Astrocyte of the hippocampus (primary cell): ENCODE measurements at places on chromosomes 4 and X.

GRCh38 chr4:128846063-128846462 is 36.6 kb downstream of the JADE1 start:
- no peak for DNase-seq

- DNase-seq, result no peak
Measured at GRCh38 chr4:159367781-159368080, 264.9 kb downstream of the RAPGEF2 start.

DNA sequence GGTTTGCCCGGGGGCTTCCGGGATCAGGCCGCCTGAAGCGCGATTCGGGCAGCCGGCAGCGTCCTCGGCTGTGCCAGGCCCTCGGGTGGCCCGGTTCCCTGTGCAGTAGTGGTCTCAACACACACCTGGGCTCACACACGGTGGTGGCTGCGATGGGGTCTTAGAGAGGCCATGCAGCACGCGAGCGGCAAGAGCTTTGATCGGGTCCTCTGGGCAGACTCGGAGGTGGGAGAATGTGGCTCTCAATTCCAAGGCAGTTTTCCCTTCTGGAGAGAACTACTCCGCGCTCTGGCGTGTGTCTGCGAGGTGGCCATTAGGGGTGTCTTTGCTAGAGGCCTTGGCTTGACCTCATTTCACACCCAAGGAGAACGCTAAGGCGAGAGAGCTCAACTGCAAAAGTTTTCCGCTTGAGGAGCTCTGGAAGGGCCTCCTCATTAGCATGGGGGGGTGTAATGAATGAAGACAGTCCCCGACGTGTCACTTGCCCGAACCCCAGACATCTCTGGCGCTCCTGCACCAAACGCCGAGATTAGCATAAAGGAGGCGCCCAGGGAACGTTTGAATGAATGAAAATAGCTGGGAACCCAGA is 771 bp upstream of the RBPJ start:
- peak; percentile 66 for DNase-seq

DNA sequence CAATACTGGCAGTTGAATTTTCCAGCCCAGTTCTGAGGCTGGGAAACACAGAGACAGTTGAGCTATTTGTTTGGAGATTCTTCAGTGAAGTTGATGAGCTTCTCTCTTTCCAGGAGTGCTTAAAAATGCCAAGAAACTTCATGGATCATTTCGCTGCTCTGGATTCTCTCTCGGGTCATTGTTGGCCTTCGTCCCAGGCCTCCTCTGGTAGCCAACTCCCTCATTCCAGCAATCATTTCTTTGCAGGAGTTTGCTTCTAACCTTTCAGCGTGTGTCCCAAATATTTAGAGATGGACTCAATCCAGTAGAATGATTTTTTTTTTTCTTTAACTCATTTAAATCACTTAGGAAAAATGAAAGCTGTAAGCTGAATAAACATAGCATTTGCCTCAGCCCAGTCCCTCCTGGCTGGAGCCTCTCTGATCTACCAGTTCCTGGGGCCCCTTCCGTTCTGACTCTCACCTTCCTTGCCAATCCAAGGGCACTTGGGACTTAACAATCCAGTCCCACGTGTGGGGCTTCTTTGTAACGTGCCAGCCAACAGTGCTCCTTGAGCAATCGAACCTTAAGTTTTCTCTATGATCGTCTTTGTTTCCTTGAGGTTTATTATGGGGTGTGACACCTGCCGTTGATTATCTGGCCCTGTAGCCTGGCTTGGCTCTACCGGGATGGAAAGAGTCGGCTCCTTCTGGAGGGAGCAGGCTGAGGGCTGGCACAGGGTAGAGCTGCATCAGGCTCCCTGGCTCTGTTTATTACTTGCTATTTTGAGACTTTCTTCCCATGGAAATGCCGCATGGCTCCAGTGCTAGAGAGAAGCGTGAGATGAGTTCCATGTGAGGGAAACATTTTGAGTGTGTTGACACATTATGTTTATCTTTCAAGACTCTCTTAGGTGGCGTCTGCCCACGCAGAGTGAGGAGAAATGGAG is 80.4 kb upstream of the GPC4 start:
- peak; percentile 85 for DNase-seq

GRCh38 chr4:107278791-107279483 is 242.8 kb upstream of the DKK2 start:
- DNase-seq, result no peak

- no peak for DNase-seq
Measured at GRCh38 chrX:38930474-38930873, 129.2 kb downstream of the MID1IP1 start.

GRCh38 chr4:75557696-75558095 is 1.8 kb downstream of the ODAPH start:
- DNase-seq, result no peak

DNA sequence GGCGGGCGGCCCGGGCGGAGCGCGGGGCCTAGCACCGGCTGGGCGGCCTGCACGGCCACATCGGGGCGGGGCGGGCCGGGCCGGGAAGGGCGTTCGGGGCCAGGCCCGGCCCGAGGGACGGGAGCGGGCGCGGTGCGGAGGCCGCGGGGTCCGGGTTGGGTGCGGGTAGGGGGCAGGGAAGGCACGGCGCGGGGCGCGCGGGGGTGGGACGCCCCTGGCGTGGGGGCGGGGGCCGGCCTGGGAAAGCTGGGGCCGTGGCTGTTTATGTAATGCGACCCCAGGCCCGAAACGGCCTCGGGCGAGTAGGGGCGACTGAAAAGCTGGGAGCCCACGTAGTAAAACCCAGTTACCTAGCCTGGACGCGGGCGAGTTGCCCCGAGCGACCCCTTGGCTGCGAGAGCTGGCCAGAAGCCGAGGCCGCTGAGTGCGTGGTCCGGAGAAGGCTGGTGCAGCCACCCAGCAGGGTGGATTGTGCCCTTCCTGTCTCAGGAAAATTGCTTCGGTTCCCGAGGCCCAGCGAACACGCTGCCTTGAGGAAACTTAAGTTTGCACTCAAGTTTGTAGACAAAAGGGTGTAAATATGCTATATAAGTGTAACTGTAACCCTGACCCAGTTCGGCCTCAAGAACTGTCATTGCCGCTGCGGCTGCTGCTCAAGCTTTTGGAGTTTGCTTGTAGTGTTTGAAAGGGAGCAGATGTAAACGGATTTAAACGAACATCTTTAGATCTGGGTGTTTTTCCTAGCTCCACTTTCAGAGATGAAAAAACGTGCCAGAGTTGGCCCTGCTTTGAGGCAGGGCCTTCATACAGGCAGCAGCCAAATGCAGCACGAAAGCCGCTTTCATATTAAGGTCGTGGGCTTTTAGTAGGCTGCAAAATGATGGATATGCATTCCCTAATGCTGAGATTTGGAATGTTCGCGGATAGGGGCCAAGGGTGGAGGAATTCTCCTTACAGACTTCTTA is 674 bp downstream of the SEC24B start:
- peak; percentile 66 for DNase-seq

GRCh38 chrX:3748052-3748559 is 34.7 kb upstream of the PRKX start:
- no peak for DNase-seq

GRCh38 chrX:84876876-84877275 is 126.8 kb upstream of the APOOL start:
- no peak for DNase-seq

GRCh38 chrX:50996930-50997329 is 86.4 kb downstream of the BMP15 start:
- no peak for DNase-seq

DNA sequence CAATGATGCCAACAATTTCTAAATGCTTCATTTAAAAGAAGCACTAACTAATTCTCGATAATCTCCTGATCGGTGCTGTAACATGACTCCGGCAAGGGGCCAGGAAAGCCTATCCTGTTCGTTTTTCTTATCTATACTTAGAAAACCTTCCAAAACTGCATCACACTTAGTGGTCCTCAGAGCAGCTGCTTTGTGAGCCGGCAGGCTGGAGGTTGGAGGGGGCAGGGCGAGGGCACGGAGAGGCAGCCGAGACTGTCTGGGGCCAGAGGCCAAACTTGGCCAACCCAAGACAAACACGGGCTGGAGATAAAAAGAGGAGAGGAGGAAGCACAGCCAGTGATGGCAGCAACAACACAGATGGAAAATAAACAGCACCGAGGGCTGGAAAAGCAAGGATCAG is 455.7 kb downstream of the BCOR start:
- no peak for DNase-seq
